ENCODE measurements at places on chromosomes 1 and 21.

DNA sequence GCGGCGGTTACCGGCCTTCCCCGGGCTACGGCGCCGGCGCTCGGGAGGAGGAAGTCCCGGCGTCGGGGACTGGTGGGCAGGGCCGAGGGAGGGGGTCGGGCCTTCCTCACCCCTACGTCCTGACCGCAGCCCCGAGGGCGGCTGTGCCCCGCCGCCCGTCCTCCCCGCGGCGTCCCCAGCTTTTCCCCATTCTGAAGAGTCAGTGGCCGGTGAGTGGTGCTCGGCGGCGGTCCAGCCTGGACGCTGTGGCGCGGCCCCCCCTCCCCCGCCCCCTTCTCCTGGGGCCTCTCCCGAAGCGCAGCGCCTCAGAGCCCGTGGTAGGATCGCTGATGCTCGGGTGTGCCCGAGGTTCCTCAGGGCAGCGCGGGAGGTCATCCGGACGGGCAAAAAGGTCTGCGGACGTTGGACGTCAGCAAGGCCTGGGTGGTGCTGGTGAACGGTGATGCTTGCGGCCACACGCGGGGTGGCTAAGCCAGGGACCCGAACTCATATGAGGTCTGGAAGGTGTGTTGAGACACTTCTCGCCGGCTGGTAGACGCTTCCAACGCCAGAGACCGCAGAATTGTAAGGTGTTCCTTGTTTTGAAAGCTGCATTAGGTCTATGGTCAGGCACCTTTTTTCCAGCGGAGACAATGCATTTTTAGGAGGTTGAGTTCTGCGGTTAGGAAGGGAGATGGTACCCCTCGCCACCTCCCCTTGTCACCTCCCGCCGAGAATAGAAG is 725 bp downstream of the SLC25A33 start:
- DNase-seq = peak; percentile 63

- DNase-seq = no peak
These were observed 339.7 kb downstream of the PTPRC start for GRCh38 chr1:198978523-198978922.

DNA sequence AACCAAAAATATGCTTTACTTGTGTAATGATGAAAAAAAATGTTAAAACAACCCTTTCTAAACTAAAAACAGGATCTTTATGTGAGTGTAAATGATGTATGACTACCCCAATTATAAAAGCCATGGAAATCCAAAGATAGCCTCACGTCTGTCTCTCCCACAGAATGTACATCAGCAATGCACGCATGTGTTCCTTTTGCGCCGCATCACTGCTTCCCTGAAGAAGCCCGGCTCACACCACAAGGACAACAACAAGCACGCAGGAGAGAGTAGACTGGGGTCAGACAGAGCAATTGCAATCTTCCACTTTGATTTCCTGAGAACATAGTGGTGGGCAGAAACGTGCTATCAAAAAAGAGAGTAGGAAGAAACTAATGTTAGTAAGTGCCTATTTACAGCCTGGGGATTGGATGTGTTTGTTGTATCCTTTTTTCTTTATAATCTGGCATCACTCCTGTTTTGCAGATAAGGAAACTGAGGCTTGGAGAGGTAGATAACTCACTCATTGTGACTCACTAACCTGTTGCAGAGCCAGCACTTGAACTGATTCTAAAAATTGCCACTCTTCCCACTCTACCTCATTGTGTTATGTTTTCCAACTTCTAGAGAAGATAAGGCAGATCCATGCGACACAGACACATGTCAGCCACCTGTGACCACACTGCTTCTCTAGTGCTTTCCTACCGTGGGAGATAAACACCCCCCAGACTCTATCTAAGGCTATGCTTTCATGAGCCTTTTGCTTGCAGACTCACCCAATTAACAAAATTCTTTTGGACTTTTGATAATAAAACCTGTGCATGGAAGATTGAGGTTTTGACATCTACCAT is 60.1 kb downstream of the MAP10 start:
- no peak for DNase-seq

DNA sequence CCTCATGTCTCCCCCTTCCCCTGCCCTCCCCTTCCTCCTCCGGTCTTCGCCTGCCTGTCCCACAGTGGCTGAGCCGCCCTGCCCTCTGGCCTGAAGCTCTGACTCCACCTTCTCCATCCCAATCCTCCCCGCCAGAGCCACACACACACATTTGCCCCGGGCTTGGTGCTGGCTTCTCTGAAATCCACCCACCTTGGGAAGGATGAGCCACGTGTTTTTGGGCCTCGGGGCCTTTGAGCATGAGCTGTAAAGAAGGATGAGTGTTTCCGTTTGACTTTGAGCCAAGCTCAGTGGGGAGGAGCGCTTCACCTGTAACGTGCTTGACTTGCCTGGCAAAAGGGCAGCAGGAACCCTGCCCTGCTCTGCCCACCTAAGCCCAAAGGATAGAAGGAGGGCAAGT is 295.1 kb downstream of the SIPA1L2 start:
- no peak for DNase-seq

DNA sequence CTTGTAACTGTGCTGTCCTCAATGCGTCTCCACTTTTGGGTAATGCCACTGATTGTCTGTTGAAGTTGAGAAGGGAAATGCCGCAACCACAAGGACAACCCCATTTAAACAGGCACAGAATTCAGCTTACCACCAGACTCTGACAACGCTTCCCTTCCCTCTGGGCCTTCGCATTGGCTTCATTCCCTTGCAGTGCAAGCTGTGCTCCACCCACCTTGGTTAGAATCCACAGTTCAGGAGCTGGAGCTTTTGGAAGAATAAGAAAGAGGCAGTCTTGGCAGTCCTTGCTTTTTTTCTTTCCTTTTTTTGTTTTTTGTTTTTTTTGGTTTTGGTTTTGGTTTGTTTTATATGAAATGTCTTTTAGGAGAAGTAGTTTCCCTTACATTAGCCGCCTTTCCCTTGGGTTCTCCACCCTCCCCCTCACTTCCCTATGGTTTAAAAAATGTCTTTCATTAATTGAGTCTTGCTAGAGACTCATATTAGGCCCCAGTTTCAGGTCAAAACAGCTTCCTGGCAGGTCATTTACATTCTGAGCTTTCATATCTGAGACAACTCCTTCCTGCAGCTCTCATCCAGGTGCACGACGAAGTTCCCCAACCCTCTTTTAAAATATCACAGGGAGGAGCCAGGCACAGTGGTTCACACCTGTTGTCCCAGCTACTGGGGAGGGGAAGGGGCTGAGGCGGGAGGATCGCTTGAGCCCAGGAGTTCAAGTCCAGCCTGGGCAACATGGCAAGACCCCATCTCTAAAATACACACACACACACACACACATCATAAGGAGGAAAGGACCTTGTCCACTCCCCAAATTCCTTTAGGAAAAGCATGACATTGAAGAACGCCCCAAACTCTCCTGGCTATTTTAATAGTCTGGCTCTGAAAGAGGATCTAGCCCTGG is 20.7 kb upstream of the LAX1 start:
- DNase-seq = peak; percentile 56

GRCh38 chr1:7511381-7511780 is 259.7 kb upstream of the VAMP3 start:
- no peak for DNase-seq

DNA sequence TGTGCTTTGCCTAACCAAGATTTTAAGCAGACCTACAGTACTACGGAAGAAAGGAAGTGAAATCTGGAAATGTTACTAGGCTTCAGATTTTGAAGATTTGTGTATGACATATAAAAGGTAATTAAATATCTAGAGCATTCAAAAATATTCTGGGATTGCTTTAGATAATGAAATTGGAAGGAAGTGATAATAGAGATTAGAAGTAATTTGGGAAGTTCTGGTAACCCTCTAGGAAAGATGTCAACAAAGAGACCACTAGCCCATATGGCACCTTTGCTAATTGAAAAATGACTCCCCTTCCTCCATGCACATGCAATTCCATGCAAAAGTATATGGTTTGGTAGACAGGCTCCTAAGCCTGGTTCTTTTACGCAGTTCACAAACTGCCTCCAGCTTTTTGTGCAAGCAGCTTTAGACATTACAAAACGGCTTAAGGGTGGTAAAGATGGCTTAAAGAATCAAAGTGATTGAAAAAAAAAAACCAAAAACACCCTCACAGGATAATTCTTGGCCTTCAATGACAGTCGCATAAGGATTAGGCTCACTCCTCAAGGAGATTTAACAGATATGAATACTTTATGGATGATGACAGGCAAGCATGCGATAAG is 81.8 kb downstream of the LRRC7 start:
- DNase-seq = no peak

- no peak for DNase-seq
These were observed 7.8 kb upstream of the LRRC47 start for GRCh38 chr1:3803905-3804626.

DNA sequence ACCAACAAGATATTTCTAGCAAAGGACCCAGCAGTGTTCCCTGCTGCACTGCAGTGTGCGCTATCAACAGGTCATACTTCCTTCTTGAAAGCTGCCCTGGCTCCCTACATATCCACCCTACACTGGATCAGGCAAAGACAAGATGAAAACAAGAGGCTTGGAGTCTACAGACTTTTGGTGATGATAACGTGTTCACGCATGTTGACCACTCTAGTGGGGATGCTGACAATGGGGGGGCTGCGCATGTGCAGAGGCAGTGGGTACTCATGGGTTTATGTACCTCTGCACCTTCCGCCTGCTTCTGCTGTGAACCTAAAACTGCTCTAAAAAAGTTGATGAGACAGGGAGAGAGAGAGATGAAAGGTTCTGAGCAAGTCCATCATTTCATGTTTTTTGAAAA is 5.5 kb downstream of the ENO1 start:
- no peak for DNase-seq

DNA sequence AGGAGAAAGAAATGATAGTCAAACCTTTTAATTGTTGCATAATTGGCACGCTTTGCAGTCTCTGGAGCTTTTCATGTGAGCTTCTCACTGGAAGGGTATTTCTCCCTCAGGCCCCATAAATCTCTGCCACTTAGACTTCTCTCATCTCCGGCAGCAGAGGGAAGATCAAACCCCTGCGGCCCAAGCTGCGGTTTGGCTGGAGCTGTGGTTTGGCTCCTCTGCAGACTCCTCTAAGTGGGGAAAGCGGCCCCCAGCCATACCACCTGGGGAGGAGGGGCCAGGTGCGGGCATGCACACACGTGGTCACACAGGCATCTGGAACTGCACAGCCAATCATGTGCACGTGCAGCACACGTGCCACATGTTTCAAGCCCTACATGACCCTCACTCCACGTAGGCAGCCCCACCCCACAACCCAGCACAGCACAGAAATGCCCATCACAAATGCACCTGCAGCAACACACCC is 58.3 kb downstream of the UBE2T start:
- peak; percentile 13 for DNase-seq

GRCh38 chr1:21911205-21912001 is 25.7 kb downstream of the HSPG2 start:
- no peak for DNase-seq

DNA sequence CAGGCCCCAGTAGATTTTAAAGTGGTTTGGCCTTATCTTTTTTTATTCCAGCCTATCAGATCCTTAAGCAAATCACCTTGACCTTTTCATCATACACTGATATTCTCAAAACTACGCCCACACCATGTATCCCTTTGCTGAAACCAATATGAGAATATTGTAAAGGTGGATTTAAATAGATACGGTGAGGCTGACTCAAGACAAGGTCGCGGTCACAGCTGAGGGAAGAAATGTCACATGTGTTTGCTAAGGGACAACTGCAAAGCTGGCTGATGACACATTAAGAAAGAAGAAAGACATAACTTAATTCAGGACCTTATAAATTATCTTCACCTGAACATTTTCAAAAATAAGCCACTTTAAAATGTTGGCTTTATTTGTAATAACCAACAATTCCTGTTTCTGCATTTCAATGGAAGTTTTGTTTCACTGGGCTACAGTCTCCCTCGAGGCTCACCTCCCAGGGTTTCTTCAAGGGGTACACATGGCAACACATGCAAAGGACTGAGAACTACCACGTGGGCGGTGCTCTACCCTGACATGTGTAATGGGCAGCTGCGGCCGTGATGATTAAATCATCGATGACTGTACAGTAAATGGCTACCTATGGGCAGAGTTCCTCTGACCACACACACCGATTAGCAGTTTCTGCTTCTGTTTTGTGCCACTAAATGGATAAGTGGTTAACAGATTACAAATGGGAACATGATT is 189.5 kb downstream of the SIPA1L2 start:
- DNase-seq = no peak

- peak; percentile 80 for DNase-seq
These were observed 3.2 kb upstream of the TRAF5 start for GRCh38 chr1:211323156-211324063.

All from CD4-positive, alpha-beta T cell treated with Interleukin-12 subunit alpha and Interleukin-12 subunit beta, for 1 hour (primary cell).